NCI-H526 (cell line): ENCODE measurements at places on chromosomes 1 and 21.

- DNase-seq, result no peak
Observed at GRCh38 chr1:43890815-43891214, 42.8 kb upstream of the ARTN start.

- DNase-seq, result no peak
Observed at GRCh38 chr1:86396498-86396890, 371 bp upstream of the ODF2L start.

- no peak for DNase-seq
Observed at GRCh38 chr1:197173571-197174507, 27.4 kb upstream of the ASPM start.

- DNase-seq, result peak; percentile 98
Observed at GRCh38 chr1:165928075-165928731, 100.8 kb downstream of the UCK2 start.

DNA sequence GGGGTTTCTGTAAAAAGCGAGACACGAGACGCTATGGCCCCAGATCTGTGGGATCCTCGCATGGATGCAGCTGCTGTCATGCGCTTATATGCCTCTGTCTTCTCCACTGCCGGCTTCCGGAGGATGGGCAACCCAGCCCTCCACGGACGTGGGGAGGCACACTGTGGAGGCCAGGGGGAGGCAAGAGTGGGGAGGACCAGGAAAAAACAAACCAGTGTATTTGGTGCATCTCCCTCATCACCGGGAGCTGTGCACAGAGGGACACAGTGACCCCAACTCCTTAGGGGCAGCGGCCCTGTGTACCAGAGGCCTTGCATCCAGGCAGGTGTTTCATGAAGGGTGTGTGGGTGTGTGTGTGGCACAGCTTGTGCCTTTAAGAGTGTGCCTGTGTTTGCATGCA is 95.0 kb downstream of the AJAP1 start:
- DNase-seq, result no peak

GRCh38 chr1:228687587-228687986 is 47.7 kb upstream of the RHOU start:
- no peak for DNase-seq

- peak; percentile 54 for DNase-seq
Observed at GRCh38 chr1:178500091-178500770, 3.5 kb upstream of the CLEC20A start.

DNA sequence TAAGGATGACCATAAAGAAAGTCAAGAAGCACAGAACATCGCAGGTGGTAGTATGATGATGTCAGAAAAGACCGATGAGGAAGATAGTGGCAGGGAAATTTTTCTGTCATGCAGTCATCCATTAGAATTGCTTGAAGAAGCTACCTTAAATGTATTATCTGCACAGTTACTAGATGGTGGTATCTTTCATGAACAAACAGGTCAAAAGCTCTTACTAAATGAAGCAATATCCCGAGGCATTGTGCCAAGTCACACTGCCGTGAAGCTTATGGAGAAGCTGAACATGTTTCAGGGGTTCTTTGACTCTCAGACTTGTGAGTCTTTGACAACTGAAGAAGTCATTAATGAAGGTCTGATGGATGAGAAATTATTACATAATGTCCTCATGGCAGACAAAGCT is 128.8 kb downstream of the MACF1 start:
- no peak for DNase-seq

DNA sequence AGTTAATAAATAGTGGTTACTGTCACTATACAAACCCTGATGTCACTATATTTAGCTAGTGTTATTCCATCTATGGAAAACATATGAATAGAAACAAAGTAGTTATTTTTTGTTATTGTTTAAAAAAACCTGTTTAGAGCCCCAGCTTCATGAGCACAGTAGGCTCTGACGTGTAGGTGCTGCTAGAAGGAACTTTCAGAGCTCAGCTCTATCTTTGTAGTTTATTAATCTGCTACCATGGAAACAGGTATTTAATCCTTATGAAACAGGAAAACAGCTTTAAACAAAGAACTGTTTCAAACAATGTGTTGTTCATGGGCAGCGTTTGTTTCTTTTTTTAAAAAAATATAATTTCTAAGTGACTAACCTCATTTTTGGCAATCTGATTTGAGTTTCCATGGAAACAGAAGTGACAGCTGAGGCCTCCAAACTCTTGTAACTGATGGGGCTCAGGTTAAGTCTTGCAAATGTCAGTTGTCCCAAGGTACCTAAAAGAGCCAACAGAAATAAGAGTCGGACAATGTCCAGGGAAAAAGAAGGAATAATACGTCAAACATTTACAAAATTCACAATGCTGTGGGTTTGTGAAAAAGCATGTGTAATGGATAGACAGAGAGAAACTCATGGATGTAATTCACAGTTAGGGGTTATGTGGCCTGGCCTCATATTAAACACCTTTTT is 162.0 kb upstream of the C21orf91 start:
- no peak for DNase-seq

DNA sequence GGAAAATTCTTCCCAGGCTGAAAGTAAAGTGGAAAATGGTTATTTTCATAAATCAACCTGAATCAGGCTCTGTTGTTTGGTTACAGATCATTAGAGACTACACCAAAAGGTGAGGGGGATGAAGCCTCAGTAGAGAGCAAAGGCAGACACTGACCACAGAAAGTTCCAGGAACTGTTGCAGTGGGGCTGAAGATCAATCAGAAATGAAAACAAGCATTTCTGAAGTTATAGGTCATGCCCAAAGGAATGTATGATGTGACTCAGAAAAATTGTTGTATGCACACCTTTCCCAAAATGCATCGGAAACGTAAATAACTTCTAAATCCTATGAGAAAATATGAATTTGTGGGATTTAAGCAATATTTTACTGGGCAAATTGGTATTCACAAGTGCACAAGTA is 63.3 kb downstream of the FYB2 start:
- no peak for DNase-seq

DNA sequence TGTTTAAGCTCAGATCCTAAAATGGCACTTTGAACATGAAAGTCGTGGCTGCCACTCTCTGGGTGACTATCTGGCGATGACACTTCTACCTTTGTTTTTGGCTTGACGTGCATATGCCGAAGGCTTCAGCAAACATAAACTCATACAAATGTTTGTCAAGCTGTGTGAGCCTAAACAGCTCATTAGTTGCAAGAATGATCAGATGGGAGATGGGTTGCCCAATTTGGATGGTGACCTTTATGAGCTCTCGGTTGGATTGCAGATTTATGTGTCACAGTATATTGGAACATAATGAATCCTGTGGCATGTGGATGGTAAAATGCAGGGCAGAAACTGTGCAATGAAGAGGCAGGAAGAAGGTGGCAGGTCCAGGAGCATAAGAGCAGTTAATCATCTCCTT is 229.3 kb downstream of the DISC1 start:
- DNase-seq, result no peak

GRCh38 chr1:165600793-165601192 is 30.2 kb upstream of the MGST3 start:
- DNase-seq, result no peak

DNA sequence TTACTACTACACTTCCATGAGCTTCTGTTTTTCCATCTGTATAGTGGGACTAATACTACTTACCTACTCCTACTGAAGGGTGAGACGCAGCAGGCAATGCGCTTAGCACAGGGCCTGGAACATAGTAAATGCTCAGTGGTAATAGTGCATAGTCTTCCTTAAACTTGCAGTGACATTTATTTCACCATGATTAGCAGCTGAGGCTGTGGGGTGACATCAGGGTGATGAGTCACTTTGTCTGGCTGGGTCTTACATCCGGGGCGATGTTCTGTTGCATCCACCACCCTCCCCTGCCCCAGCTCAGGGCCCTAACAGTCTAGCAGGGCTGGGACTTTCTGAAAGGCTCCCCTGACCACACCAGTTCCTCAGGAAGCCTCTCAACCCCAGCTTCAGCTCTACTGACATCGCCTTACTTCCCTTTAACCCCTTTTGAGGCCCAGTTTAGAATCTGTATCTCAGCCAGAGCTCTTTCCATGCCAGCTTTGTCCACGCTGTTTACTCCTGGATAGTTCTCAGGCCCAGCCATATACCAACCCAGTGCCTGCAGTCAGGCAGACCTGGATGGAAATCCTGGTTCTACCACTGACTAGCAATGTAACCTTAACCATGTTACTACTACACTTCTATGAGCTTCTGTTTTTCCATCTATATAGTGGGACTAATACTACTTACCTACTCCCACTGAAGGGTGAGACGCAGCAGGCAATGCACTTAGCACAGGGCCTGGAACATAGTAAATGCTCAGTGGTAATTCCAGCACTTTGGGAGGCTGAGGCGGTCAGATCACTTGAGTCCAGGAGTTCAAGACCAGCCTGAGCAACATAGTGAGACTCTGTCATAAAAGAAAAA is 66.3 kb downstream of the CD58 start:
- no peak for DNase-seq

- no peak for DNase-seq
Observed at GRCh38 chr1:212504171-212504803, 71.6 kb downstream of the NENF start.

- DNase-seq, result no peak
Observed at GRCh38 chr1:54857141-54857540, 29.9 kb downstream of the DHCR24 start.

GRCh38 chr1:160078512-160079195 is 2.7 kb upstream of the KCNJ9 start:
- DNase-seq, result peak; percentile 66

GRCh38 chr1:62436039-62436465 is 797 bp upstream of the USP1 start:
- no peak for DNase-seq

DNA sequence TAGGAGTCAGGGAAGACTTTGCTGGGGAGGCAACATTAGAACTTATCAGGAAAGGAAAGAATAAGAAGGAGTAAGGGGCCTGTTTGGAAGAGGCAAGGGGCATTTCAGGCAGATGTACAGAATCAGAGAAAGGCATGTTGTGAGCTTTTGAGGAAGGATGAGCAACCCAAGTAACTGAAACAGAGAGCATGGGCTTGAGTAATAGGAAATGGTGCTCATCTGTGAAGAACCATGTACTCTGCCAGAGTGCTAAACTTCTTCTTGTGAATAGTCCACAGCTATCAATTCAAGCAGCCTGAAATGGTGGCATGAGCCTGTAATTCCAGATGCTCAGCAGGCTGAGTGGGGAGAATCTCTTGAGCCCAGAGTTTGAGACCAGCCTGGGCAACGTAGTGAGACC is 19.2 kb upstream of the PIGK start:
- no peak for DNase-seq

DNA sequence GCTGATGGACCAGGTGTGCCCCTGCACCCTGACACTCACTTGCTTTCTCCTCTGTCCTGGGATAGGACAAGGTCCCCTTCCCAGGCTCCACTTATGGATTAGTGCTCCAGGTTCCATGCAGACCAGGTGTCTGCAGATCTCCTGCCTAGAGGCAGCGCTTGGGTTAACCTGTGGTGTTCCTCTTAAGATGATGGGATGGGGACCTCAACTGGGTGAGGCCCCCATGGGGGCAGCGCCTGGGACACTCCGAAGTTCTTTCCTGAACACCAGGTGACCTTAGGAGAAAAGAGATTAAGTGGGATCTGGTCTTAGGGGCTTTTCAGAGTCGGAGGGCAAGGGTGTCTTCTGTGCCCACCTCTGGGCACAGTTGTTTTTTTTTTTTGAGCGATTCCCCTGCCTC is 21.2 kb downstream of the TNNT2 start:
- DNase-seq, result no peak

GRCh38 chr1:210377731-210378333 is 49.1 kb downstream of the HHAT start:
- no peak for DNase-seq

DNA sequence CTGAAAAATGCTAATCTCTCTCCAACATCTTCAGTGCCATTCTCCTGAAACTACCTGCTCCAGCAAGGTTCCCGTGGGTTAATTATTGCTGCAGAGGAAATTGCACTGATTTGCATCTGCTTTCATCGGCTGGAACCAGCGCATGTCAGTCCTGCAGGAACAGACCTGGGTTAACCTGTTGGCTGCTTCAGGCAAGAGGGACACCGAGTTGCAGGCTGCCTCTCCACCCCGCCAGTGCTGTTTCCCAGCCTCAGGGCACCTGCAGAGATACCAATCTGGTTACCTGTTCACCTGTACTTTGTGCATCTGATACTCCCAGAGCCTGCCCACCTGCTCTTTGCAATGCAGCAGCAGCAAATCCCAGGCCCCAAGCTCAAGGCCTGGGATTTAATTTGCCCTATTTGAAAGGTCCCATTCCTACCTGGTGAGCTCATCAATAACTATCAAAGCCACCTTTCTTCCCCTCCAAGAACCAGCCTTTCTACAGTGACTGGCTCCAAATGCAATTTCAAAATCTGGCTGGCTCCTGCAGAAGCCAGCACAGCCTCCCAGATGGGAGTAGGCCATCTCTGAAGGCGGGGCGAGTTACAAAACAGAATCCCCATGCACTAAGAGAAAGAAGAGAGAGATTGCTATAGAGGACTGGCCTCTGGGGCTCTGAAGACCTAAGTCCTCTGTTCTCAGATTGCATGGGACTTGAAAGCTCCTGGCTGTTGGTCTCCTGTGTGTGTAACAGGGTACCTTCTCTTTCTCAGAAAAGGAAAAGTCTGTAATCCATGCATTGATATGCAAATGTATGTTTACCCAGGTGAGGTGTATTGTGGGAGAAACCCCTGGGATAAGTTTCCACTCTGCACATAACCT is 67.8 kb downstream of the TOMM20 start:
- DNase-seq, result peak; percentile 80
